ENCODE measurements at places on chromosomes 3 and 15. TPM values are rescaled to one million over a fixed set of nuclear protein-coding genes. Genes with fewer than 3 reads are reported as not detected.

GRCh38 chr3:43148033-43148432, 42.2 kb upstream of the POMGNT2 start:
- DNase-seq, result no peak
- H3K4me1 ChIP-seq, result no peaks in the 10 kb centered on the region
- H3K4me3 ChIP-seq, result no peak overlapping the region
- H3K36me3 ChIP-seq, result no peaks in the 10 kb centered on the region
- no peaks in the 10 kb centered on the region for H3K27me3 ChIP-seq

GRCh38 chr3:50164984-50165909, 10.1 kb downstream of the SEMA3F start:
- no peaks in the 10 kb centered on the region for H3K4me1 ChIP-seq
- H3K27me3 ChIP-seq, result no peaks in the 10 kb centered on the region
- no peaks in the 10 kb centered on the region for H3K36me3 ChIP-seq
- DNase-seq, result no peak
- no peak overlapping the region for H3K4me3 ChIP-seq

- H3K4me3 ChIP-seq, result no peak overlapping the region
- no peaks in the 10 kb centered on the region for H3K36me3 ChIP-seq
- H3K27me3 ChIP-seq, result peaks cover 2% of the 10 kb centered on the region
- DNase-seq, result no peak
- no peaks in the 10 kb centered on the region for H3K4me1 ChIP-seq
Measured at GRCh38 chr3:110352841-110353604, 718.6 kb upstream of the NECTIN3 start.

- no peak overlapping the region for H3K4me3 ChIP-seq
- DNase-seq, result no peak
- H3K27me3 ChIP-seq, result peaks cover 12% of the 10 kb centered on the region
Measured at GRCh38 chr3:190024912-190025311, 95.8 kb downstream of the P3H2 start.

DNA sequence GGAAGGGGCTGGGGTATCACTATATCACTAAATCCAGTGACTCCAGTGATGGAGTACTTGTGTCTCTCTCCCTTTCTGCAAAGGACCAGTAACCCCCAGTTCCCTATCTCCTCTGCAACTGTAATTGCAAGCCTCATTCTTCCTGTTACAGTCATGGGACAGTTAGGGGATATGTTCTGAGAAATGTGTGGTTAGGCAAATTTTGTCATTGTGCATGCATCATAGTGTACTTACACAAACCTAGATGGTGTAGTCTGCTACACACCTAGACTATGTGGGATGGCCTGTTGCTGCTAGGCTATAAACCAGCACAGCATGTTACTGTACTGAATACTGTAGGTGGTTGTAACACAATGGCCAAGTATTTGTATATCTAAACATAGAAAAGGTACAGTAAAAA, 2.2 kb downstream of the VPS8 start:
- no peaks in the 10 kb centered on the region for H3K27me3 ChIP-seq
- peak overlapping the region; percentile 43 for H3K4me3 ChIP-seq
- H3K27ac ChIP-seq, result peak overlapping the region; percentile 4
- H3K36me3 ChIP-seq, result peaks cover 15% of the 10 kb centered on the region

DNA sequence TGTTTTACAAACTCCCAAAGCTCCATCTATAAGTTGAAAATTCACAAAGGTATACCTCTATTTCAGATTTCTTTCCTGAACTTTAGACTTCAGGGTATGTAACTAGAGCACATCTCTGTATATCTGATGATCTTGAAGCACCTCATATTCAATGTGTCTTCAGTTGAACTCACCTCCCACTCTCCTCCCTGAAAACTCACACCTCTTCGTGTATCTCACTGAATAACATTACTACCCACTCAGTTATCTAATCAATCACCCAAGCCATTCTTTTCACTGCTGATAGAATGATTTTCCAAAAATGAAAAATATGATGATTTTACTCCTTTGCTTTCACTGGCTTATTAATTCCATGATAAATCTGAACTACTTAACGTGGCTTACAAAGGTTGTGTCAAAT, 52.9 kb downstream of the GTPBP8 start:
- no peak overlapping the region for H3K4me3 ChIP-seq
- no peak overlapping the region for H3K27ac ChIP-seq
- no peaks in the 10 kb centered on the region for H3K27me3 ChIP-seq
- no peak for DNase-seq
- H3K4me1 ChIP-seq, result no peaks in the 10 kb centered on the region

- H3K36me3 ChIP-seq, result no peaks in the 10 kb centered on the region
- no peak overlapping the region for H3K27ac ChIP-seq
- no peak overlapping the region for H3K4me3 ChIP-seq
- no peaks in the 10 kb centered on the region for H3K27me3 ChIP-seq
- DNase-seq, result no peak
- no peaks in the 10 kb centered on the region for H3K4me1 ChIP-seq
Measured at GRCh38 chr3:24867783-24868182, 373.1 kb upstream of the THRB start.

The DNAH12 gene
- not detected for total RNA-seq

The IL1RAP gene
- 16.1 TPM for total RNA-seq

All from activated CD4-positive, alpha-beta T cell treated with anti-CD3 and anti-CD28 coated beads for 36 hours (primary cell).